ENCODE measurements at places on chromosomes 6 and 20.

DNA sequence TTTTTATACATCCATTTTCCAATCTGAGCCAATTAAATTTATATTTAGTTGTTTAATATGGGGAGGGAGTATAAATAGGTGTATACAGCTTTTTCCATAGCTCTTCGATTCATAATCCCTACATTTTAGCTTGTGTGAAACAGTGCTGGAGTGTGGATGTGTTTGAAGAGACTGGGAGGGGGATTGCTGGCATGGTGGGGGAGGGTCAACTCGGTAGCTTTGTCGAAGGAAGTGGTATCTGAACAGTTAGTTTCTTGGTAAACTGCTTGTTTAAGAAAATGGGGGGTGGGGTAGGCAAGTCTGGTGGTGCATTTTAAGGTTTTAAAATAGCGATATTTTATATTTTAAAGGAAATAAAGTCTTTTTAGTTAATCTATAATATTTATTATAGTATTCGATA, 1.4 kb upstream of the LIN28B start:
- no peak for DNase-seq

- no peak for DNase-seq
Observed at GRCh38 chr6:9732056-9732455, 682.8 kb downstream of the TFAP2A start.

- peak; percentile 33 for DNase-seq
Observed at GRCh38 chr6:53593001-53593488, 48.1 kb upstream of the GCLC start.

GRCh38 chr6:56510984-56511531, 131.6 kb downstream of the DST start:
- no peak for DNase-seq

GRCh38 chr20:10509376-10509775, 74.3 kb downstream of the SLX4IP start:
- DNase-seq, result no peak

GRCh38 chr20:58523072-58523970, 8.1 kb upstream of the APCDD1L start:
- DNase-seq, result no peak

DNA sequence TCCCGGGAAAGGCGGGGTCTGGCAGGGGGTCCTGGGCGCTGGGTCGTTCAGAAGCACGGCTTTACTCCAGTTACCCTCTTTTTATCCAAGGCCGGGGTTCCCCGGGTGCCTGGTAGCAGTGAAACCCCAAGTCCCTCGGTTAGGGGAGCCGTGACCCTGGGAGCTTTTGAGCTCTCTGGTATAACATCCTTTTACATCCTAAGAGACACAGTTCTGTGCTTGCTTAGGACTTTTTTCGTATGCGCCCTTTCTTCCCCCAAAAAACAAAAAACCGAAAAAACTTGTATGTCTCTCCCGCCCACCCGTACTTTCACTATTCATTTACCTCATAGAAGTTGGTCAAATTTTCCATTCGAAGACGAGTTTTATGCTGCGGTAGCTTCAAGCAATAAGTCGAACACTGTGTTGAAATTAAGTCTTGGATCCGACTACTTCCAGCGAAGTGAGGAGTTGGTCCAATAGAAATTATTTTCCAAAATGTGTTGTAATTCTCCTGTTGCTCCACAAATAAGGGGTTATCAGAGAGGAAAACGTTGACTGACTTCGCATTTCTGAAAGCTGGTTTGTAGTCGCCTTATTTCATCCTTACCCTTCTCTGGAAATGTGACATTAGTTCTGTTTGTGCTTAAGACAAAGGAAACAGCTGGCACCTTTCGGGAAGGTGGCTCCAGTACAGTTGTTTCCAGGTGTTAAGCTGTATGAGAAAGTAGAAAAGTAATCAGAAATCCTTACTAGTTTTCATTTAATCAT, 816 bp upstream of the MAN1A1 start:
- DNase-seq, result peak; percentile 27

DNA sequence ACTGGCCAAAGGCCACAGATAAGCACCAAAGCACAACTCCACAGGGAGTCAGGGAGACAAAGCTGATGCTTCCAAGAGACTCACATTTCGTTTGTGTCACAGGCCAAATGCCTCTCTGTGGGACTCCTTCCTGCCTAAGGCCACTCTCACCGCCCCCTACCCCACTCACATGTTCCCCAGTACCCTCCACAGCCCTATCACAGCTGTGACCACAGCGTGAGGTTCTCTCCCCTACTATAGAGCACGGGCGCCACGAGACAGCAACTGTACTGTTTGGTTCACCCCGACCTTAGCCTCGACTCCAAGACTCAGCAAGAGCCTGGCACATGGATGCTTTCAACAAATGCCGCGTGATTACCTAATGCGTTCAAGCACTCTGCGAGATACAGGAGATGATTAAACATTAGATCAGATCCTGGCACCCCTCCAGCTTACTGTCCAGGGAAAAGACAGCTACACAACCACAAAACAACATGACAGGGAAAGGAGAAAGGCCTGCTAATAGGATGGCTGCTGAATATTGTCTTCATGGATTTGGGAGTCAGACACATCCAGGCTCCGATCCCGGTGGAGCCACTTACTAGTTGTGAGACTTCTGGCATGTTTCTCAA, 105.5 kb downstream of the AGPAT4 start:
- peak; percentile 94 for DNase-seq
